ENCODE measurements at places on chromosomes 7 and 10. TPM values are rescaled to one million over a fixed set of nuclear protein-coding genes. Genes with fewer than 3 reads are reported as not detected.
A peak's percentile ranks its signal among the peaks of the same experiment; 100 is the strongest.

COL28A1 gene
- not detected for total RNA-seq

WIPF3 gene
- total RNA-seq = not detected

GPR26 gene
- not detected for total RNA-seq

TMEM254 gene
- 12.8 TPM for total RNA-seq

DNA sequence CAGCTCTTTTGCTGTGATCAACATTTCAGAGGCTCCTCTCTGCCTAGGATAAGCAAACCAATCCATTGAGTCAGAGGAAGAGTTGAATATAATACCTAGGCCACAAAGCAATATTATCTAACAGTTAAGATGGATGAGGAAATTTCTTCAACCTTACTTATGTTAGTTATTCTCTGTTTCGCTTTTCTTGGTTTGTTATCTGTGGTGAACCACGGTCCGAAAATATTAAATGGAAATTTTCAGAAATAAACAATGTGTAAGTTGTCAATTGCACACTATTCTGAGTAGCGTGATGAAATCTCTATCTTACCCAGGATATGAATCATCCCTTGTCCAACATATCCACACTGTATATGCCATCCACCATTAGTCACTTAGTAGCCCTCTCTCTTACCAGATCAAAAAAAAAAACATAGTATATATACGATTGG lies 1.5 kb upstream of the HTR7 start:
- DNase-seq = peak; percentile 59

- no peak for DNase-seq
Observed at GRCh38 chr7:143126146-143126545, 5.7 kb upstream of the PIP start.

- no peak for DNase-seq
Observed at GRCh38 chr7:156179872-156180390, 367.7 kb upstream of the SHH start.

GRCh38 chr10:92567952-92568600 lies 5.8 kb downstream of the IDE start:
- peak; percentile 45 for DNase-seq

DNA sequence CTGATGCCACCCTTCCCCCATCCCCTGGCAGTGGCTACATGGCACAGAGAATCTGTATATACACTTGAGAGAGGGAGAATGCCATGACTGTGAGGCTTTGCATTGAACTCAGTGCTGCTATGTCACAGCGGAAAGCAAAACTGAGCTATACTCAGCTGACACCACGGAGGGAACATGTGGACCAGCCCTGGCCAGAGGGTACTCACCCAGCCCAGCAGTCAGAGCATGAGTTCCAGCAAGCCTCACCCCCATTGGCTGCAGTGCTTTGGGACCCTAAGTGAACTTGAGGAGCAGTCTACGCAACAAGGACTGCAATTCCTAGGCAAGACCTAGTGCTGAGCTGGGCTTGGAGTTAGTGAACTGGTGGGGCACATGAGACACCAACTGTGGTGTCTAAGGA lies 10.3 kb upstream of the AOC1 start:
- DNase-seq = no peak

DNA sequence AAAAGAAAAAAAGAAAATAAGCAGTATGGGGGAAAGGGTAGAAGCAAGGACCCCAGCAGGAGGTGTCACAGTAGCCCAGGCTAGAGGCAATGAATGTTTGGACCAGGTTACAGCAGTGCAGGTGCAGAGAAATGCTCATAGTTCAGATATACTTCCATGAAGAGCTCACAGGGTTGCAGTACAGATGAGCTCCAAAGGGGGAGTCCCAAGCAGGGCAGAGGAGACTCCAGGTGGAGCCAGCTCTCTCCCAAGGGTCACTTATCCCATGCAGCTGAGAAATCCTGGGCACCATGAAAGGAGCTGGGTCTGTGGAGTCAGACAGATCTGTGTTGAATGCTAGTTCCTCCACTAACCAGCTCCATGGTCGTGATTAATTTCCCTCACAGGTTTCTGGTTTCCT lies 174.9 kb downstream of the C7orf25 start:
- no peak for DNase-seq

DNA sequence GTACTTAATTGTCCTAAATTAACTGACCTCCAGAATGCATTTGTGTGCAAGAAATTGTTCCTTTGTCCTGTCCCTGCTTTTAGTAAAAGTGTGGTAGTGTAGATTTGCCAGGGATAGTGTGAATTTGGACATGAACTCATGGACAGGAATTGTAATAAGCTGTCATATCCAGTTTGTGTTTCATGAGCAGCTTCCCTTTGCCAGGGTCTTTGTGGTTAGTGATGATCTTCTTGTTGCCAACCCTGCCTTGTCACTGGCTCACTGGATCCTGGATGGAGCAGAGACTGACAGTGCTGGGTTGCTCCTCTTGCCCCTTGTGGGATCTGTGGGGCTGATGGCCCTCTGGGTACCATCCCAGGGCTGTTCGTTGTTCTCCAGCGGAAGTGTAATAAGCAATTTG lies 110.1 kb downstream of the CCNY start:
- no peak for DNase-seq

DNA sequence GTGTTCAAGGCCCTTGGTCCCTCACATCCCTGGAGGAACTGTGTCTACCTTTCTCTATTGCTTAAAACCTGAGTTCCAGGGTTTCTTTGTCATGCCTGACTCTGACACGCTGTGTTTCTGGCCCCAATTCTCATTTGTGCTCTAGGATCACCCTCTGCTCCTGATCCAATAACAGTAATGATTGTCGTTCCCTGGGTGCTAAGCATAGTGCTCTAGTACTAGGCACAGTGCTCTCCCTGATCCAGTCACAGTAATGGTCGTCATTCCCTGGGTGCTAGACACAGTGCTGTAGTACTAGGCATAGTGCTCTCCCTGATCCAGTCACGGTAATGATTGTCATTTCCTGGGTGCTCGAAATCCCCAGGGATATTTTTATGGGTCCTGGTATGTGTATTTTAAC lies 46.6 kb upstream of the UCN3 start:
- DNase-seq = no peak

- no peak for DNase-seq
Observed at GRCh38 chr7:47128700-47129099, 453.2 kb downstream of the TNS3 start.

DNA sequence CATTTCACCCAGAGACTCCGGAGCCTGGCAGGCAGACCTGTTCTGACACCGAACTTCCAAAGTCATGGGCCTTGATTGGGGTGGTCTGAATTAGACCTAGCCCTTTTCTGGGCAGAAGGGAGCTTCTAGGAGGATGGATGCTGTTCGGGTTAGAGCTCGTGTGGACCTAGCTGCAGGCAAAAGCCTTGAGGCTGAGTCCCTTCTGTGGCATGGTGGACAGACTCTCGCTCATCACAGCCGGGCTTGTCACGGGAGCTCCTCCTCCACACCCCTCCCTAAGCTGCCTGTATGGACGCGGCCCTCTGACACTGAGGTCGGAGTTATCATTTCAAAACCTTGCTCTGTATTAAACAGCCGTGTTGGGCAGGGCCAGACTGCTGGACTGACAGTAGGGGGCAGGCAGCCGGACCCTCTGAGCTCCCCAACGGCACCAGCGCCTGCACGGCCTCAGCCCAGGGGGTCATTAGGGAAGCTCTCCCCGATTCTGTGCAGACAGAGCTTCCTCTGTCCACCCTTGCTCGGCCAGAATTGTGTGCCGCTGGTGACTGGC lies 2.2 kb downstream of the IRF5 start:
- DNase-seq = no peak

- no peak for DNase-seq
Observed at GRCh38 chr10:6711881-6712280, 131.8 kb upstream of the PRKCQ start.

GRCh38 chr7:124428781-124429180 lies 336.8 kb downstream of the GPR37 start:
- no peak for DNase-seq

- DNase-seq = no peak
Observed at GRCh38 chr10:44325157-44325556, 59.7 kb downstream of the CXCL12 start.

- no peak for DNase-seq
Observed at GRCh38 chr10:119174109-119174508, 4.5 kb downstream of the PRDX3 start.

DNA sequence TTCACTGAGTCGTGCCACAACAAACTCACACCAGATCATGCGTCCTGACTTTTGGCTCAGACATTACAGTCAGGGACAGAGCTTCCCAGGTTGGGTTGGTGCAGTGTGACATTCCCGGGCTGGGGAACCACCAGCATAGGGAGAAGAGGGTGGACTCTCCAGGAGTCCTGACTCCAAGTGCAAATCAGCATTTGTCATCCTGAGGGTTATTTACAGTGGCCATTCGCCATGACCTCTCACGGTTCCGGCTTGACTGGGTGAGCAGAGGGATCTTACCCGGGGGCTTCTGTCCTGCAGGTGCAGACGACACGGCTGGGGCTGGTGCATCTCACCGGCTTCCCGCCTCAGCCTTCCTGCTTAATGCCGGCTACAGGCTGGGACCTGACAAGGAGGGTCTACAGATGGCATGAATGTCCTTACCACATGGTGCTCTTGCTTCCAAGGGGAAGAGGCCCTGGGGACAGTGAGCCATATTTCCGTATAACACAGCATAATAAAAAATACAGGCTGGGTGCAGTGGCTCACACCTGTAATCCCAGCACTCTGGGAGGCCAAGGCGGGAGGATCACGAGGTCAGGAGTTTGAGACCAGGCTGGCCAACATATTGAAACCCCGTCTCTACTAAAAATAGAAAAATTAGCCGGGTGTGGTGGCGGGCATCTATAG lies 12.5 kb upstream of the INTS1 start:
- no peak for DNase-seq
